ENCODE measurements at places on chromosomes 3 and 15.

DNA sequence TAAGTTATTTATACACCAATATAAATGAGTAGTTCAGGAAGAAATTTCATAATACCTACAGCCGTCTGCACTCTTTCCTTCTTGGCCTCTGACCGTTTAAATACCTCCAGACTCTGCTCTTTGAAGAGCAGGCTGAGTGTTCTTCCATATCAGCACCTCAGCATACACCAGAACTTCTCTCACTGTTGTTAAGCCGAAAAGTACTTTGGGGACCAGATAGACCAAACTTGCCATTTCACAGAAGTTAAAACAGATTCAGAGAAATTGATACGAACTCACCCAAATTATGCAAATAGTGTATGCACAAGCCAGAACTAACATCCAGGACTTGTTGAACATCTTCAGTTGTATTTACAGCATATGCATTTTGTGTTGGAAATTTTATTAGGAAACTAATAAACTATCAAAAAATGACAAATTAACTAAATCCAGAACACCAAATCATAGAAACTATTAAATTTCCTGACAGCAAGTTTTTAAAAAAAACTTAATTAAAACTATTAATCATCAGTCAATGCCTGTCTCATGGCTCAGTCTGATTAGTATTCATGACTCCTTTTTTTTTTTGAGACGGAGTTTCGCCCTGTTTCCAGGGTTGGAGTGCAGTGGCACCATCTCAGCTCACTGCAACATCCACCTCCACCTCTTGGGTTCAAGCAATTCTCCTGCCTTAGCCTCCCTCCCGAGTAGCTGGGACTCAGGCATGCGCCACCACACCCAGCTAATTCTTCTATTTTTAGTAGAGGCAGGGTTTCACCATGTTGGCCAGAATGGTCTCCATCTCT lies 24.1 kb downstream of the CGGBP1 start:
- H3K4me1 ChIP-seq: peaks cover 21% of the 10 kb centered on the region
- H3K27ac ChIP-seq: no peak overlapping the region
- no peak for DNase-seq
- no peaks in the 10 kb centered on the region for H3K36me3 ChIP-seq

DNA sequence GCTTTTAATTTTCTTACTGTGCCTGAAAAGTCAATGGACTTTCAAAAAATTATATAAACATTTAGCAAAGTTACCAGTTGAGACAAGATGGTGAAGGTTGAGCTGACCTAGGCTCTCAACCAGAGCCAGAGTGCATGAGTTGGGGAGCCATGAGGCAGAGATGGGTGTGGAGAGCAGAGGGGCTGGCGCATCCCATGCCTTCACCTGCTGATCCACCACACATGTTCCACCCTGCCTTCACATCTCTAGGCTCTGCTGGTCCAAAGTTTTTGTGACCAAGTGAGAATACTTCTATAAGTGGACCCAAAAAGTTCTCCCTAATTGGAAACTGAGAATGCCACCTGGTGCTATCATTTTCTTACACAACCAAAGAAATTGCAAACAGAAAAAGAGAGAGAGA lies 47.3 kb downstream of the CCR3 start:
- H3K27ac ChIP-seq: no peak overlapping the region
- H3K4me1 ChIP-seq: no peaks in the 10 kb centered on the region

GRCh38 chr3:122488262-122488973 lies 26.3 kb downstream of the KPNA1 start:
- H3K27me3 ChIP-seq: no peaks in the 10 kb centered on the region
- H3K4me3 ChIP-seq: no peak overlapping the region
- peaks cover 14% of the 10 kb centered on the region for H3K4me1 ChIP-seq
- no peak overlapping the region for H3K27ac ChIP-seq
- peaks cover 55% of the 10 kb centered on the region for H3K36me3 ChIP-seq

GRCh38 chr3:170499562-170500156 lies 81.0 kb downstream of the CLDN11 start:
- DNase-seq: peak; percentile 69
- H3K27me3 ChIP-seq: no peaks in the 10 kb centered on the region
- no peak overlapping the region for H3K4me3 ChIP-seq
- no peaks in the 10 kb centered on the region for H3K36me3 ChIP-seq

- H3K27ac ChIP-seq: no peak overlapping the region
- no peak for DNase-seq
- H3K4me3 ChIP-seq: no peak overlapping the region
- no peaks in the 10 kb centered on the region for H3K36me3 ChIP-seq
- no peaks in the 10 kb centered on the region for H3K4me1 ChIP-seq
- H3K27me3 ChIP-seq: no peaks in the 10 kb centered on the region
These were observed 14.0 kb downstream of the FAM227B start for GRCh38 chr15:49606594-49606993.

DNA sequence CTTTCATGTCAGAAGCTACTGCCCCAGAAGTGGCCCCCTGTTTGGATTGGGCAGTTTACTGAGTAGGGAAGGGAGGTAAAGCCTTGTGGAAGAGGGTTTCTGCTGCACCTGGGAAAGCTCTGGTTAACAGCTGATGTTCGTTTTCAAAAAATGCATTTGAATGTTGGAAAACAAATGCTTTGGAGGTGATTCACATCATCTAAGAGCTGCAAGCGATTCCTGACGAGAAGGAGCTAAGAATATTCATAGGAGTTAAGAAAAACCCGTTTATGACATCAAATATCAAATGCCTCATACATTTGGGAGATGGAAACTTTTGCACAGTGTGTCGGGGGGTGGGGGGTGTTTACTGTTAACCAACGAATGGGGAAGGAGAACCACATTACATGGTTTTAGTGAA lies 183.8 kb upstream of the NR2F2 start:
- H3K4me3 ChIP-seq: no peak overlapping the region
- H3K27ac ChIP-seq: no peak overlapping the region
- DNase-seq: no peak
- H3K27me3 ChIP-seq: no peaks in the 10 kb centered on the region

GRCh38 chr15:42595626-42596240 lies 20.3 kb downstream of the STARD9 start:
- no peak overlapping the region for H3K4me3 ChIP-seq
- H3K36me3 ChIP-seq: no peaks in the 10 kb centered on the region
- no peak for DNase-seq
- no peaks in the 10 kb centered on the region for H3K4me1 ChIP-seq
- no peaks in the 10 kb centered on the region for H3K27me3 ChIP-seq

- H3K4me3 ChIP-seq: no peak overlapping the region
- no peak overlapping the region for H3K27ac ChIP-seq
- no peak for DNase-seq
- H3K27me3 ChIP-seq: no peaks in the 10 kb centered on the region
- H3K4me1 ChIP-seq: peaks cover 9% of the 10 kb centered on the region
These were observed 129.1 kb upstream of the CNTN6 start for GRCh38 chr3:963755-964154.

- no peak for DNase-seq
- H3K4me1 ChIP-seq: peaks cover 19% of the 10 kb centered on the region
- no peaks in the 10 kb centered on the region for H3K27me3 ChIP-seq
- H3K36me3 ChIP-seq: no peaks in the 10 kb centered on the region
These were observed 62.5 kb downstream of the FOXP1 start for GRCh38 chr3:71521021-71521352.

DNA sequence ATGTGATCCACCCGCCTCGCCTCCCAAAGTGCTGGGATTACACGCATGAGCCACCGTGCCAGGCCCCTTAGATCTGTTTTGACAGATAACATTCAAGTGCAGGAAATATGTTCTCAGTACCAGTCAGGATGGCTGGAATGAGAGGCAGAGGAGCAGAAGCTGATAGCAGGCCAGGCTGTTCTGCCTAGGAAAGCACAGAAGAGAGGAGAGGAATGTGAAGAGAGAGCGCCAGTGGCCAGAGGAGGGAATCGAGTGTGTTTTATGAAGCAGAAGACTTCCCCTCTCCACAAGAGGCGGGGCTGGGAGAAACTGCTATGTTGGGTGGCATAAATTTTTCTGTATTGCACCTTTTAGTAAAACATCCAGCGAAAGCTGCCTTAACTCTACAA lies 32.0 kb upstream of the RYK start:
- no peaks in the 10 kb centered on the region for H3K36me3 ChIP-seq
- DNase-seq: no peak
- peaks cover 9% of the 10 kb centered on the region for H3K4me1 ChIP-seq
- H3K4me3 ChIP-seq: no peak overlapping the region
- no peak overlapping the region for H3K27ac ChIP-seq
- H3K27me3 ChIP-seq: peaks cover 5% of the 10 kb centered on the region

DNA sequence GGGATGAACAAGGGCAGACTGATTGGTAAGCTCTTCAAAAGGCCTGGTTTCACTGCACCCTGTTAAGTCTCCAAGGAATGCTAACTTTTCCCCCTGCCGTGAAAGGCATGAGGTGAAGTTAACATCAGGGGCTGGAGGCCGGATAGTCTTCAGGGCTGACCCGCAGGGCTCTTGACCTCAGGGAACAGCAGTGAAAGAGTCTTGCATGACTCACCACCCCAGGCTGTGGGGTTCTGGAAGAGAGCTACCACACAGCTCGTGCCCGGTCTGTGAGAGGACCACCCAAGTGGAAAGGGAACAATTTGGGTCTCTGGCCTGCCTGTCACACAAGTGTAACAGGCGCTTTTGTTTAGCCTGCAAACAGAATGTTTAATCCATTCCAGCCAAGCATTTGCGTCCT lies 504.9 kb downstream of the EDEM1 start:
- no peaks in the 10 kb centered on the region for H3K27me3 ChIP-seq
- no peaks in the 10 kb centered on the region for H3K36me3 ChIP-seq
- H3K27ac ChIP-seq: no peak overlapping the region
- DNase-seq: no peak
- H3K4me1 ChIP-seq: no peaks in the 10 kb centered on the region

GRCh38 chr3:124699051-124699450 lies 31.2 kb upstream of the UMPS start:
- DNase-seq: no peak
- H3K4me1 ChIP-seq: no peaks in the 10 kb centered on the region
- no peak overlapping the region for H3K27ac ChIP-seq
- H3K36me3 ChIP-seq: no peaks in the 10 kb centered on the region
- peaks cover 14% of the 10 kb centered on the region for H3K27me3 ChIP-seq

DNA sequence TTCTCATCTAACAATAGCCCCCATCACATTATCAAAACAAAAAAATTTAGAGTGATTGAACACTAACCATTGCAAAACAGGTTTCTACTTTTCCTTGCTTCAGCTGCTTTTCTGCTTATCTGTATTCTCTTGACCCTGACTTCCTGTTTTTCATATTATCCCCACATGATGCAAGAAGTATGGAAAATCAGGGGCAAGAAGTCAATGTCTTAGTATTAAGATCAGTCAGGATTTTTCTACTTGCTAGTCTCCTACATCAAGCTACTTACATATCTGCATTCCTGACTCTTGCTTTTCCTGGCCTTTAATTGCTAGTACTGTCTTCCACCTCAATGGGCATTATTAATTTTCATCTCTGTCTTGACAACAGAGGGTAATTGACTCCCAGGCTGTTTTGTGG lies 300.2 kb downstream of the OTOL1 start:
- no peaks in the 10 kb centered on the region for H3K36me3 ChIP-seq
- DNase-seq: no peak
- H3K27ac ChIP-seq: no peak overlapping the region
- no peak overlapping the region for H3K4me3 ChIP-seq
- no peaks in the 10 kb centered on the region for H3K4me1 ChIP-seq
- H3K27me3 ChIP-seq: no peaks in the 10 kb centered on the region

DNA sequence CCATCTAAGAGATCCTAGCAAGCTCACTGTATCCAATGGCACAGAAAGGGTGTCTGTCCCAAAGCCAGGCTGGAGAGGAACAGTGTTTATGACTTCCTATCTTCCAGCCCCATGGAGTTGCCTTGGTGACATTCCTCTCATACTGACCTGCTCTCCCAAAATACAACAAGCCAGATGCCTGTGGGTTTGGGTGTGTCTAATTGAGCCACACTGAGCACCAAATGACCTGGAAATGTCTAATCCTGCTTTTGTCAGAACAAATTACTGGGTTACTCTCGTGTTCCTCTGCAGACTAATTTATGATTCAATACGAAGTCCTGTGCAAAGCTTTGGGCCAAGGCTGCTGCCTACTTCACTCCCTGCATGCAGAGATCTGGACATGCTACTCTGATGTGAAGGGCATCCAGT lies 98.1 kb upstream of the STRIT1 start:
- no peak overlapping the region for H3K27ac ChIP-seq
- no peaks in the 10 kb centered on the region for H3K36me3 ChIP-seq
- DNase-seq: peak; percentile 53
- H3K4me3 ChIP-seq: no peak overlapping the region
- H3K4me1 ChIP-seq: peaks cover 14% of the 10 kb centered on the region
- no peaks in the 10 kb centered on the region for H3K27me3 ChIP-seq

DNA sequence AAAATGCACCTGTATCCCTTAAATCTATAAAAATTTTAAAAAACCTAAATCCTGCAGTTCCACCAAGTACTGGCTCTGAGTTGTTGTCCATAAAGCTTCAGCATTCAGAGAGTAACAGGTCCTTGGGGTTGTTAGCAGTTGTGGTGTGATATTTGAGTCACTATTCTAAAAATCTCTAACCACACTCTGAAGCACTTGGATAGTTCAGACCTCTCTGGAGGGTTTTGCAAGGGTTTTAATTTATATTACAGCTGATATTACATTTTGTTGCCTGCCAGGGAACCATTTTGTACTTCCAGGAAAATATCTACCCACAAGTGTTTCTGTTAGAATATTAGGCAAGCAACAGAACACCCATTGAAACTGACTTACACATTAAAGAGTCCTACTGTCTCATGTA lies 255.6 kb downstream of the TBL1XR1 start:
- H3K27me3 ChIP-seq: no peaks in the 10 kb centered on the region
- no peak for DNase-seq
- H3K36me3 ChIP-seq: no peaks in the 10 kb centered on the region
- H3K27ac ChIP-seq: no peak overlapping the region

- peaks cover 73% of the 10 kb centered on the region for H3K36me3 ChIP-seq
- no peak overlapping the region for H3K4me3 ChIP-seq
- no peak for DNase-seq
- H3K27me3 ChIP-seq: no peaks in the 10 kb centered on the region
- peaks cover 20% of the 10 kb centered on the region for H3K4me1 ChIP-seq
These were observed 3.4 kb downstream of the PSMD6 start for GRCh38 chr3:64019879-64020278.

DNA sequence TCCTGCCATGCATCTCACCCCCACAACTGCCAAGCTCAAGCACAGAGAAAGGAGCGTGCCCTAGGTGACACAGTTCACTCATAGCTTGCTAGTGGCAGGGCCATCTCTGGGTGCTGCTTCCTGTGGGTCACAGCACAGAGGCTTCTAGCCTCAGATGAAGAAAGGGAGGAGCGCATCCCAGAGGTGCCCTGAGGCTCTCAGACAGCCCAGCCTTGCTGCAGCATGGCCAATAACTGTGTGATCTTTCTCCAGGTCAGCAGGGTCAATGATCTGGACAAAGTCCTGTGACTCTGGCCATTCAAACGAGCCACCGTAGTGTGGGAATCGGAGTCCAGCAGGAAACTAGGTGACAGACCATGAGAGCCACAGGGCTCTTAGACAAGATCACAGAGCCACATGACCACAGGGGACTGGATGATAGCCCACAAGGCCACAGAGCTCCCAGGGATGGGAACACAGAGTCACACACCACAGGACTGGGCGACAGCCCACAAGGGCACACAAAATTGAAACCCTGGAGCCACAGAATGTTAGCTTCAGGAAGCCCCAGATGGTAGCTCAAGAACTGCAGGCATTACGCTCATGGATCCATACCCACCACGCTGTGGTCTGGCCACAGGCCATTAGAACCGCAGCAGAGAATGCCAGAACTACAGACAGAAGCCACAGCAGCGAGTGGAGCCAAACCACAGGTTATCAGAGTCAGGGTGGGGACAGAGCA lies 25.9 kb upstream of the GRIP2 start:
- peaks cover 4% of the 10 kb centered on the region for H3K4me1 ChIP-seq
- H3K4me3 ChIP-seq: no peak overlapping the region
- H3K27ac ChIP-seq: no peak overlapping the region
- no peaks in the 10 kb centered on the region for H3K36me3 ChIP-seq
- peaks cover 90% of the 10 kb centered on the region for H3K27me3 ChIP-seq

GRCh38 chr3:177195242-177195991 lies 1.9 kb downstream of the TBL1XR1 start:
- peaks cover 9% of the 10 kb centered on the region for H3K36me3 ChIP-seq
- H3K4me3 ChIP-seq: peak overlapping the region; percentile 97
- peaks cover 34% of the 10 kb centered on the region for H3K4me1 ChIP-seq
- H3K27ac ChIP-seq: peak overlapping the region; percentile 89
- H3K27me3 ChIP-seq: no peaks in the 10 kb centered on the region
